ENCODE measurements at places on chromosomes 5 and 9. TPM values are rescaled to one million over a fixed set of nuclear protein-coding genes. Genes with fewer than 3 reads are reported as not detected.

The IFNA21 gene
- not detected for total RNA-seq

The EGFLAM gene
- not detected for total RNA-seq

- peak overlapping the region; percentile 69 for H3K27ac ChIP-seq
- H3K4me3 ChIP-seq = no peak overlapping the region
- H3K27me3 ChIP-seq = no peaks in the 10 kb centered on the region
- no peak for DNase-seq
- H3K36me3 ChIP-seq = peaks cover 55% of the 10 kb centered on the region
Observed at GRCh38 chr5:137997726-137998213, 35.1 kb downstream of the FAM13B start.

DNA sequence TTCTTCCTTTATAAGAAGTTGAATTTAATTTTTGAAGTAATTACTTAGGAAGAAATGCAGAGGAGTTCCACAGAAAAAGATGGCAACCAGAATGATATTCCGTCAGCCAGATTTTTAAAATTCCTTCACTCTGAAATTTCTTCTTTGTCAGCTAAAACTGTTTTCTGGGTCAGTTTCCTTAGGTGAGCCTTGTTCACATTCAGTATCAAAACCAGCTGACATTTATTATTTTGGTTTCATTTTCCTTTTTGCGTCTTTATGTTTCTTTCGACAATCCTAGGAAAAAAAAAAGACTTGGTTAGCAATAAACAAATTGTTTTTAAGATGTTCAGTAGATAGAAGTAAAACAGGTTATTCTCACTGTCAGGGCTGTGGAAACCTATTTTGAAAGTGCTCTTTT lies 4.1 kb upstream of the IARS1 start:
- H3K27ac ChIP-seq = peak overlapping the region; percentile 69
- H3K36me3 ChIP-seq = peaks cover 54% of the 10 kb centered on the region
- peaks cover 38% of the 10 kb centered on the region for H3K4me1 ChIP-seq
- DNase-seq = no peak
- H3K4me3 ChIP-seq = peak overlapping the region; percentile 45

The KIAA1958 gene
- 11.1 TPM for total RNA-seq

The C9 gene
- total RNA-seq = not detected

The CCNJL gene
- not detected for total RNA-seq

- no peak overlapping the region for H3K4me3 ChIP-seq
- H3K4me1 ChIP-seq = no peaks in the 10 kb centered on the region
- DNase-seq = no peak
- H3K36me3 ChIP-seq = no peaks in the 10 kb centered on the region
- no peak overlapping the region for H3K27ac ChIP-seq
Observed at GRCh38 chr5:82975812-82976211, 101.4 kb downstream of the TMEM167A start.

DNA sequence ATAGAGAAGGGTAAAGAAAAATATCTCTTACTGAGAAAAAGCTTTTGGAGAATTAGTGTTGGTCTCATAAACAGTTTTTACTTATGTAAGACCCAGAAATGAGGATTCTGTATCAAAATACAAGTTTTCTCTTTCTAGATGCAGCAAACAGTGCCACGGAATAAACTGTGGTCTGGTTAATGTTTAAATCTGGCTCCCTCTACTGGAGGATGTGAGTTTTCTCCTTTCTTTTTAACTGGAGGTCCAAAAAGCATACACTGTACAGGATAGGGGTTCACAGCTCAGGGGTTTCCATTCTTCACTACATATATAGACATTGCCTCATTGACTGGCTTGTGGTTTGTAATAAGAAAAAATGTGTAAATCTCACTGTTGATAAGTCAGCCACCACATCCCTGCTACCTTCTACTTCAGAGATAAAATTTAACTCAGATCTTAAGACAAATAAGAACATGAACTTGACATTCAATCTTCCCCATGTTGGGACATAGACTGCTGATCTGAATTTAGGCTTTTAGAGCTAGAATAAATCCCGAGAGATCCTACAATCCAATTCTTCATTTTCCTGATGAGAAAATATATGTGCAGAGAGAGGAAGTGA lies 98.9 kb downstream of the CFAP95 start:
- peak; percentile 24 for DNase-seq
- no peak overlapping the region for H3K4me3 ChIP-seq
- no peaks in the 10 kb centered on the region for H3K4me1 ChIP-seq
- H3K27ac ChIP-seq = no peak overlapping the region

DNA sequence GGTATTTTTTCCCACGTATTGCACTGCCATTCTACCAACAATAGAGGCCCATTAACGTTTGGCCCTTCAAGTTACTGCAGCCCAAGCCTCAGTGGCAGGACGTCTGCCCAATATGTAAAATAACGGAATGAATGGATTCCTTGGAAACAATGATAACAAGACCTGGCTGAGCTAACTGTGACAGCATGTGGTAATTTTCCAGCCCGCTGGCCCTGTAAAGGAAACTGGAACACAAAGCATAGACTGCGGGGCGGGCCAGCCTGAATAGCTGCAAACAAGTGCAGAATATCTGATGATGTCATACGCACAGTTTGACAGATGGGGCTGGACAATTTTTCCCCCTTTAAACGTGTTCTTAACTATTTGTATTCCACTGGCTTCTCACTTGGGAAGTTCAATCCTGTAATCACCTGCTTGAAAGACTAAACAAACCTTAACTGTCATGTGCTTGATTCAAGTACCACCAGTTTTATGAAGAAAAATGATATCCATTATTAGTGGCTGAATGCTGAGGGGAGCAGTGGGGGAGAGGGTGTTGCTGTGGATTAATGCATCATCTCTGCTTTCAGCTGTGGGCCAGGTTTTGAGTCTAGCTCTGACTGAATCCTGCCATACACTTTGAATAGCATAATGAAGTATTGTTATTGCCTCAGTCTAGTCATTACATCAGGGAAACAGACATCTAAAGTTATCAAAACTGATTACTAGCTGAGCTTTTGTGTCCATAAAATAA lies 323.9 kb downstream of the TMEM161B start:
- H3K27ac ChIP-seq = no peak overlapping the region
- H3K36me3 ChIP-seq = no peaks in the 10 kb centered on the region
- H3K4me1 ChIP-seq = no peaks in the 10 kb centered on the region
- H3K4me3 ChIP-seq = no peak overlapping the region
- DNase-seq = no peak

The GABRA1 gene
- not detected for total RNA-seq

GRCh38 chr9:69334317-69334716 lies 9.3 kb downstream of the ENTREP1 start:
- DNase-seq = no peak
- no peak overlapping the region for H3K27ac ChIP-seq
- no peak overlapping the region for H3K4me3 ChIP-seq
- H3K36me3 ChIP-seq = no peaks in the 10 kb centered on the region

The TGFBI gene
- total RNA-seq = not detected

GRCh38 chr9:136720898-136721338 lies 8.5 kb downstream of the DIPK1B start:
- H3K4me1 ChIP-seq = peaks cover 32% of the 10 kb centered on the region
- H3K36me3 ChIP-seq = peaks cover 29% of the 10 kb centered on the region
- no peak for DNase-seq
- H3K27ac ChIP-seq = no peak overlapping the region
- no peaks in the 10 kb centered on the region for H3K27me3 ChIP-seq
- H3K4me3 ChIP-seq = no peak overlapping the region

GRCh38 chr5:171540865-171541264 lies 121.4 kb downstream of the FGF18 start:
- no peaks in the 10 kb centered on the region for H3K36me3 ChIP-seq
- peaks cover 2% of the 10 kb centered on the region for H3K27me3 ChIP-seq
- H3K27ac ChIP-seq = no peak overlapping the region
- H3K4me1 ChIP-seq = no peaks in the 10 kb centered on the region
- H3K4me3 ChIP-seq = no peak overlapping the region

GRCh38 chr9:127075624-127076372 lies 46.6 kb downstream of the ANGPTL2 start:
- H3K27ac ChIP-seq = no peak overlapping the region
- peaks cover 13% of the 10 kb centered on the region for H3K4me1 ChIP-seq
- peaks cover 10% of the 10 kb centered on the region for H3K36me3 ChIP-seq
- peaks cover 11% of the 10 kb centered on the region for H3K27me3 ChIP-seq
- no peak overlapping the region for H3K4me3 ChIP-seq

The PAEP gene
- not detected for total RNA-seq

- H3K4me3 ChIP-seq = no peak overlapping the region
- H3K27me3 ChIP-seq = no peaks in the 10 kb centered on the region
- peaks cover 84% of the 10 kb centered on the region for H3K36me3 ChIP-seq
Observed at GRCh38 chr9:335373-335772, 120.7 kb downstream of the DOCK8 start.

DNA sequence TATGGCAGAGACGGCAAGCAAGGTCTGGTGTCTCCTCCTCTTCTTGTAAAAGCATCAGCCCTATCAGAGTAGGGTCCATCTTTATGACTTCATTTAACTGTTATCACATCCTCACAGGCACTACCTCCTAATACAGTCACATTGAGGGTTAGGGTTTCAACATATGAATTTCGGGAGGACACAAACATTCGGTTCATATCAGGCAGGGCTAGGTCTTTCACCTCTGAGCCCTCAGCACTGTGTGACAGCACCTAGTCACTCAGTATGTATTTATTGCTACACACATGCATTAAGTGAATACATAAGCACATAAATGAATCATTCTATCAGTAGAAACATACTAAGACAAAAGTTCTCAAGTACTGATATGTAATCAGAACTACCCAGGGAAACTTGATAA lies 9.4 kb upstream of the BTF3 start:
- H3K4me3 ChIP-seq = no peak overlapping the region
- H3K36me3 ChIP-seq = no peaks in the 10 kb centered on the region
- DNase-seq = no peak
- H3K27me3 ChIP-seq = peaks cover 28% of the 10 kb centered on the region
- no peak overlapping the region for H3K27ac ChIP-seq

GRCh38 chr5:148790545-148791333 lies 35.7 kb upstream of the ADRB2 start:
- no peak overlapping the region for H3K27ac ChIP-seq
- peaks cover 18% of the 10 kb centered on the region for H3K27me3 ChIP-seq
- peaks cover 26% of the 10 kb centered on the region for H3K4me1 ChIP-seq
- no peak overlapping the region for H3K4me3 ChIP-seq

The CKMT2 gene
- not detected for total RNA-seq

The TMEM171 gene
- not detected for total RNA-seq

DNA sequence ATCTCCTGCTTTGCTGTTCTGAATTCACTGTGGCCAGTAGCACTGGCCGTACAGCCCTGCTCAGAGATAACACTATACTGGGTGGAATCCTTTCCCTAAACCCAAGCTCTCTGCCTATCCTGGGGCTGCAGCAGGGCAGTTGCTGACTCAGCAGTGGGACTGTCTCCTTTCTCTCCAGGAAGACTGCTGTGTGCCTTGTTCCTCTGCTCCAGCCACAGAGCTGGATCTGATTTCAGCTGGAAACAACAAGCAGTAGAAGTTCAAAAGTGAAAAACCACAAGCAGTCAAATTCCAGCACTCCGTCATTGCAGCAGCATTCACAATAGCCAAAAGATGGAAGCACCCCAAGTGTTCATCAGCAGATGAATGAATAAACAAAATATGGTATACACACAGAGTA lies 105.0 kb downstream of the FBXL7 start:
- H3K36me3 ChIP-seq = no peaks in the 10 kb centered on the region
- no peaks in the 10 kb centered on the region for H3K4me1 ChIP-seq
- DNase-seq = no peak

The NPDC1 gene
- total RNA-seq = 20.1 TPM

- H3K4me3 ChIP-seq = no peak overlapping the region
- peaks cover 8% of the 10 kb centered on the region for H3K27me3 ChIP-seq
- no peaks in the 10 kb centered on the region for H3K36me3 ChIP-seq
- DNase-seq = no peak
- no peak overlapping the region for H3K27ac ChIP-seq
Observed at GRCh38 chr5:1131191-1131621, 19.3 kb upstream of the SLC12A7 start.

- peak overlapping the region; percentile 90 for H3K4me3 ChIP-seq
- H3K27me3 ChIP-seq = peaks cover 50% of the 10 kb centered on the region
- H3K27ac ChIP-seq = peak overlapping the region; percentile 69
Observed at GRCh38 chr5:72955143-72955767, 586 bp upstream of the FCHO2 start.

- H3K4me3 ChIP-seq = no peak overlapping the region
- no peak for DNase-seq
- H3K27ac ChIP-seq = no peak overlapping the region
Observed at GRCh38 chr5:19874811-19875210, 113.2 kb downstream of the CDH18 start.

GRCh38 chr9:82117026-82117811 lies 128.6 kb downstream of the SPATA31D1 start:
- no peak overlapping the region for H3K27ac ChIP-seq
- no peak for DNase-seq

DNA sequence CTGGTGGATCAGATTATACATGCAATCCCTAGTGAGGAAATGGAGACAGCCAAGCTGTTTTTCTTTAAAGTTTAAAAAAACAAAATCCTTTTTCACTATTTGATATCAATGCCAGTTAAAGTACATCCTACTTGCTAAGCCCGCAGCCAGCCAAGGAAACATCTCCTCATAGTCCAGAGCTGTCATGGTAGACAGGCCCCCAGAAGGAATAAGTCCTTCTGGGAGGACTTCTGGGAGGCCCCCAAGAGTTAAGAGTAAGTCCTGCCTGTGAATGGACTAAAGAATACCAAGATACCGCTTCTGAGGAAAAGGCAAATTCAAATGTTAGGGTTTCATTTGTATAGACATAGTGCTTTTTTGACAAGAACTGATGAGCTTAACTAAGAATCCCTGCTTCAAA lies 38.3 kb downstream of the MOCS2 start:
- H3K27ac ChIP-seq = no peak overlapping the region
- H3K36me3 ChIP-seq = peaks cover 58% of the 10 kb centered on the region
- no peak overlapping the region for H3K4me3 ChIP-seq

The DMRT3 gene
- not detected for total RNA-seq

The PDE6A gene
- total RNA-seq = not detected

The ZMYND19 gene
- total RNA-seq = 38.3 TPM

DNA sequence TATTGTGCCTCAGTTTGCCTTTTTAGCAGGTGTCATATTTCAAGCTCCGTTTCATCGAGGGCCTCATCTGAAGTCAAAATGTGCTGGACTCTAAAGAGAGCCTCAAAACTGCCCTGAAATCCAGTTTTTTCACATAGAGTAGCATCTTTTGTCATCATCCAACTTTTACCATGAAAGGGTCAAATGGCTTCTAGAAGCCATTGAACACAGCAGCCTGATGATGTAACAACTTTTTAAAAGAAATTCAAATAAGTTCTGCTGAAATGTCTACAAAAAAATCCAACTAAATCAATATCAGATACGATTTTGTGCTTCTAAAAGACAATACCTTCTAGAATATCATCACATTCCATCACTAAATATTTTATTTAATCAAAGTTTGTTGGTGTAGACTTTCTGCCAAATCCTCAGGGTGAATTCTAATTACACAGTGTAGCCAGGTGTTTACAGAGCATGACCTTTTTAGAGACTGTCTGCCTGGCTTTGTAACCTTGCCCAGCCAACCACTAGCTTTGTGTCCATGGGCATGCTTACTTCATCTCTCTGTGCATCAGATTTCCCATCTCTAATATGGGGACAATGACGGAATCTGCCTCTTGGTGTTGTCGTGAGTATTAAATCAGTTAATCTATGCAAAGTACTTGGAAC lies 505.0 kb downstream of the EBF1 start:
- no peaks in the 10 kb centered on the region for H3K27me3 ChIP-seq
- H3K36me3 ChIP-seq = no peaks in the 10 kb centered on the region
- peaks cover 2% of the 10 kb centered on the region for H3K4me1 ChIP-seq
- no peak overlapping the region for H3K4me3 ChIP-seq

Measured in activated CD8-positive, alpha-beta T cell treated with anti-CD3 and anti-CD28 coated beads, Interleukin-2, amount 10 ng/mL, durations not matched to agents 7 days and 5 days (primary cell).